Natural killer cell treated with Interleukin-12 subunit alpha and Interleukin-12 subunit beta and Interleukin-15 and Interleukin-18, amount 100 ng/mL, for 72 hours (primary cell): ENCODE measurements at places on chromosomes 2 and 18. TPM values are rescaled to one million over a fixed set of nuclear protein-coding genes. Genes with fewer than 3 reads are reported as not detected.

- no peak for DNase-seq
Measured at GRCh38 chr18:49733896-49734585, 79.3 kb downstream of the ACAA2 start.

DNA sequence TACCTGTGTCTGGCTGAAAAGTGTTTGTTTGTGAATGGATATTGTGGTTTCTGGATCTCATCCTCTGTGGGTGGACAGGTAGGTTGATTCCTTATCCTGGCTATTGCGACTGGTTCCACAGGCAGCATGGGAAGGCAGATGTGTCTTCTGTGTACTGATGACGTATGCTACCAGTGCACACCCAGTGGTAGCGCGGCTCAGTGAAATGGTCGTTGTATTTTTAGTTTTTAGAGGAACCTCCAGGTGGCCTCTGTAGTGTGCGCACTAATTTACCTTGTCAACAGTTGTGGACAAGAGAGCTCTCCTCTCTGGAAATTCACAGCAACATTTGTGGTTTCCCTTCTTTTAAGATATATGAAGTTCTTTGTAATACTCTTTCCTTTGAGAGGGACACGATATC, 52.5 kb downstream of the CCDC74A start:
- DNase-seq = no peak

DNA sequence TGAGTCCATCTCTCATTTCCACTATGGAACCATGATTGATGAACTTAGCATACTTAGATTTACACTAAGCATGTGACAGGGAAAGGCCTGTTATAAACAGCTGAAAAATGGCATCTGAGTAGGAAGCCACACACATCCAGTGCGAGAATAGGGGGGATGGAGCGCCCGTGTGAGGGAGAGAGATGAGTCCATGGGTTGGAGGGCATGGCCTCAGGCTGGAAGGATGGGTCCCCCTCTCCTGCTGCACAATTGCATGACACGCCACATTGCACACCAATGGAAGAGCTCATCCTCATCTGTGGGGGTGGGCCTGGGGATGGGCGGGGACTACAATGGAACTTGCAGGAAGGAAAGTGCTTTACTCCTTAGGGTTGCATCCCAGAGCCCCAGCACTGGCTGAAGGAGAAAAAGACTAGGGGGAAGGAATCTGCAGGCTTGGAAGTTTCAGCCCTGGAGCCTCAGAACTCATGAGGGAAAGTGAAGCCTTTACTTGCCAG, 46.4 kb upstream of the CXCR4 start:
- no peak for DNase-seq

DNA sequence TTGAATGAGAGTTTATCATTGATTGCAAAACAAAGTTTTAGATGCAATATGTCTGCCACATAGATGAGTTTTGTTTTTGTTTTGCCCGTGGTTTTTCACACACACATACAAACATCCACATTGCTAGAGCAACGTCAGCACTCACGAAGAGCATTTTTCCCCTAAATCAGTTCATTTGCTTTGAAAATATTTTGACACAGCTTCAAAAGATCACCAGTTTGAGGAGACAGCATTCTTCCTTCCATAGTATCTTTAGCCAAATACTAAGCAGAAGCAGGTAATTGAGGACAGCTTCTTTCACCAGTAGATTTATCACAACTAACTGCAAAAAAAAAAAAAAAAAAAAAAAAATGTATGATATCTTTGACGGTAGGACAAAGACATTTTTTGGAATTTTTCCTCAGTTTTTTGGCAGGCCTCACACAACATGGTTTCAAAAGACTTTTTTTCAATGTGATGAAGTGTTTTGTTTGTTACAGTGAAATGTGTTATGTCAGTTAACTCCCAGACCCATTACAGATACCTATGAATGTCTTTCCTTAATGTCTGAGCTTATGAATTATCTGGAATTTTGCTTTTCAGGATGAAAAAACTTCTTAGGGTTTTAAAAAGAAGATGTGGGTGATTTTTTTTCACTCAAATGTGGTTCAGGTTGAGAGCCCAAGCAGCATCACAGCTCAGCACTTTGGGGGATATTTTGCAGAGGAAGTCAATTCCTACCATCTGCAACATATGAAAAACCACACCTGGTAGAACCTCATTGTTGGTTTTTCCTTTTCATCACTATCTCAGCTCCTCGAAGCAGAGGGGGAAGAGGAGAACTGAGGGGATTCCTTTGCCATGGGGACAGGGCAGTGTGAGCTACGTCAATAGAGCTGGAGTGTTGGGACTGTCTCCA, 31.6 kb downstream of the AOX1 start:
- no peak for DNase-seq

DNA sequence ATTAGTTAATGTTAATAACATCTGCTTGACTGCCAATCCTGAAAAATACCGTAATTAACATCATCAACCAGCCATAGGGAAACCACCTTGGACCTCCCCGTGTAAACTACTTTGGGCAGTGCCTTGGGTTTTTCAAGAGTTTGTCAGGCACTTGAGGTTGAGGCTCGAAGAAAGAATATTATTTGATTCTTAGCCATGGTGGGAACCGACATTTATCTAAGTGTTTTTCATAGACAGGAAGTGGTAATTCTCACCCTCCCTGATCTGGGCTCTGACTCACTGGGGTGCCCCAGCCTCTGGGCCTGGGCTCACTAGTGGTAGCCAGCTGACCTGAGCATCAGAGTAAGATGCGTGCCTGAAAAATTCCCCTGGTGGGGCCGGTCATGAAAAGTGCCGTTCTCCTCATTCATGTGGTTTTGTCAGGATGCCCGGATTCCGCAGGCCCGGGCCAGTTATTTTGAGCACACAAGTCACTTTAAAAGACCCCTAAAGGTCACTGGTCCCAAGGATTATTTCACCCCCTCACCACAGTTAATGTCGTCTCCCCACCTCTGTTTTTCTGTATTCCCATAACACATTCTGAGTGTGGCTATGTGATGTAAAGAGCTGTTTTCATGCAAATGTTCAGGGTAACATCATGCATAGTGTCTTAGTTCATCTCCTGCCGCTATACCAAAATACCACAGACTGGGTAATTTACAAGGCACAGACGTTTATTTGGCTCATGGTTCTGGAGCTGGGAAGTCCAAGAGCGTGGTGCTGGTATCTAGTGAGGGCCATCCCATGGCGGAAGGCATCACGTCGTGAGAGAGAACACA, 21.6 kb upstream of the SPATA3 start:
- peak; percentile 92 for DNase-seq

Gene LYPD6
- total RNA-seq = not detected

DNA sequence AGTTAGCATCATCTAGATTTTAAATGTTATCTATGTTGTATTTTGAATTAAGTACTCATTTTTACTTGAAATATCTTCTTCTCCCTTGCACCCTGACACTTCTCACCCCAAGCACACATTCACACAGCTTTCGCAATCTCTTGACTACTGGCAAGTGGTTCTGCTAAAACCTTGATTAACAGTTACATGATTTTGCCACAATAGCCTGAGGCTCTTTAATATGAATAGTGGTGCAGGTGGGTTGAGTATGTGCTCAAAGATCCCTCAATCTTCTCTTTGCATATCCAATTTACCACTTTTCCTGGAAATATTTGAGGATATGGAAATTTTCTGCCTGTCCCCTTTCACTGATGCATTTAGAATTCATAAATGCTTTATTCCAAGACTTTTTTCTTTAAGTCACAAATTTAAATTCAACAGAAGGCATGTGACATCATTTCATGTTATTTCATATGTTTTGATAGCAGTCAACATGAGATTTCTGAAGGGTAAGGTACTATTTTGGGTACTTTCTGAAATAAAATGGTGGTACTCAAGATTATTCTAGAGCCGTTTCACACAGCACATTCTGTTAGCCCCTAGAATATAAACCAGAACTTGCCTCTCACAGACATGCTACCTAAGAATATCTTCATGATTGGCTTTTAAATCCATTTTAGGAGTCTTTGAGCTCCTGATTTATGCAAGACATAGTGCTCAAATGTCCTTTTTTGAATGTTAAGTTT, 339.7 kb downstream of the RPRM start:
- DNase-seq = no peak

Gene TPO
- total RNA-seq = not detected

Gene TSN
- 69.9 TPM for total RNA-seq

DNA sequence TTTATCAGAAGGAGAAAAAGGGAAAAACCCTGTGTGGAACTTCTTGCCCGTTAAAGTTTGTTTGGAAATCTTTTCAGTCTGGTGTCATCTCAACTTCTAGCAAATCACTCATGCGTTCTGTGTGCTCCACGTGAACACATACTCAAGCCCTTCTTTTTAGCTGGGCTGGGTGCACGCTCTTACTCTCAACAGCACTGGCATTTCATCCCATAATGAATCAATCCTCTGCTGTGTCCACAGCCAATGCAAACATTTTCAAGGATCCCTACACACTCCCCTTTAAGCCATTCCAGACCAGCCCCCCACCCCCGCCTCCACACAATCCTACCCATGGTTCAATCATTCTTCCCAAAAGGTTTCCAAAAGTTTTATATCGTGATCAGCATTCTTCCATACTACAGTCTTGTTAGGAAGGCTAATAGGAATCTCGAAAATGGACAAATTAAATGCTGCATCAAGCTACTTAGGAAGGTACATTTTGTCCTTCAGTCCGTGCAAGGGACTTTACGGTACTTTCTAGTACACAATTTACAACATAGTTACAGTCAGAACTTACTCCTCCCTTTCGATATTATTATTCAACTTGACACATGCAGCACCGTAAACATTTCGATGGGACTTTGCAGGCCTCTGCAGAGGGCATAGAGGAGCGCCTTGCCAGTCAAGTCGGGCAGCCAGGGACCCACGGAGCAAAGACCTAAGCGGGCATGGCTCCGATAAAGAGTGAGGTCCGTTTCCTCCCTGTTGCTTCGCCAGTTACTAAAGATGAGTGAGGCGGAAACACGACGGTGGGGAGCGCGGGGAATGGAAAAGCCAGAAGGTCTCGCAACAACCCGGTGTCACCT, 1.4 kb downstream of the PTGR3 start:
- DNase-seq = no peak

- DNase-seq = no peak
Measured at GRCh38 chr2:97726261-97727064, 13.1 kb downstream of the ZAP70 start.

Gene CTLA4
- 13.7 TPM for total RNA-seq

- no peak for DNase-seq
Measured at GRCh38 chr2:46506131-46506706, 26.9 kb downstream of the TMEM247 start.

- no peak for DNase-seq
Measured at GRCh38 chr2:163157891-163158496, 319.4 kb upstream of the KCNH7 start.

- DNase-seq = no peak
Measured at GRCh38 chr18:55462652-55463051, 125.3 kb downstream of the TCF4 start.

Gene MTIF2
- 39.4 TPM for total RNA-seq

Gene TMEM182
- total RNA-seq = 4.8 TPM

Gene MIB1
- total RNA-seq = 20.1 TPM

Gene TCF23
- not detected for total RNA-seq

DNA sequence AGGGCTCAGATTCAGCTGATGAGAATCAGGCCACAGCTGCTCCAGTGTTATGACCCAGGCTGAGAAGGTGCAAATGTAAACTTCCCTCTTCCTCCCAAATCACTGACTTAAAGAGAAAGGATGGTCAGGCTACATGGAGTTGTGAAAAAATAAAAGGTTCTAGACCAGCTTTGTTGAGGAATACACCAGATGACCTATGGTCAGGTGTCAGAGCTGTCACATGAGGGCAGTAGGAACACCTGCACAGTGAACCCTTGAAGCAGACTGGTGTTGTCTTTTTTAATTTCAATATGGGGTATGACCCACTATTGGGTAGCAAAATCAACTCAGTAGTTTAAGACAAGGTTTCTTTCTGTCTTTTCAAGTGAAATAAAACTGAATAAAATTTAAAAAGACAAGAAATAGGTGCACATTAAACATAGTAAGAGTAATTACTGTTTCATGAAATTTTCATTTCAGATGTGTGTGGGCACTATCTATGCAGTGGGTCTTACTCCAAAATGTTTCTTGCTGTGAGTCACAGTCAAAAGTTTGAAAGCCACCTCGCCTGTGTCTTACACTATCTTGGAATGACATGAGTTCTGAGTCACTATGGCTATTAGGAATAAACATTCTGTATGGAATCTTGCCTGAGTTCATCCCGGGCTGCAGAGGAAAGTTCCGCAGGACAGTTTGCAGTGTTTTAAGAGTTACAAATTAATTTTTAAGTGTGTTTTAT, 83.6 kb downstream of the ACVR1 start:
- no peak for DNase-seq

Gene NCKAP5
- not detected for total RNA-seq

Gene FEV
- not detected for total RNA-seq

Gene LRRC30
- total RNA-seq = not detected

Gene ADAM23
- not detected for total RNA-seq

DNA sequence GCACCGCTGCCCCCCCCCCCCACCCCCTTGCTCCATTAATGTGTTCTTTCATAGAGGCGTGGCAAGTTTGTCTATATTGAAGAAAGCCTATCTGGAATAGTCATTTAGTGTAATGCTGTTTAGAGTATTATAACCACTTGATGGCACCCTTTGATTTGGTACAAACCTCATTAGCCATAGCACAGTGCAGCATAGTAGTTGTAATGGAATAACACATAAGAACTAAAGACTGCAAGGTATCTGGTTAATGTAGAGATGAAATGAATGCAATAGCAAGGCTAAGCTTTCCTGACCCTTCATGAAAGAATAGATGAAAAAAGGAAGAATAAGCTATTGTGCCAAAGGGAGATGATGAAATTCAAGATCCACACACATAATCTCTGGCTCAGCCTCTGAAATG, 81.9 kb downstream of the EHBP1 start:
- DNase-seq = no peak

GRCh38 chr2:209960045-209960444, 42.4 kb upstream of the RPE start:
- DNase-seq = no peak

DNA sequence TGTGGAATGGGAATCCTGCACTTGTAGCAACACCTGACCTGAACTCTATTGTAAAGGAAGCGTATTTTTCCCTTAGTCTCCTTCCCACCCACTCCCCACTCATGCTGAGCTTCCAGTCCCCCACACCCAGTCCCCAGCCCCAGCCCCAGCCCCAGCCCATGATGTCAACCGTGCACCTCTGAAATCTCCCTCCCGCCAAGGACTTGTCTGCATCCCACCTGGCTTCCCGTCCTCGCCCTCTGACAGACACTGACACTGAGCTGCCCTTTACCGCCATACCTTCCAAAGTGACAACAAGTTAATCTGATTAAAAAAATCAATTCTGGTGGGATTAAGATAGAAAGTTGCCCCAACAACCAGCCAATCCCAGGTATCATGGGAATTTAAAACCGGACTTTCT, 213.6 kb upstream of the CELF4 start:
- DNase-seq = no peak

Gene CFAP65
- total RNA-seq = not detected

Gene MEP1B
- total RNA-seq = 0.20 TPM

GRCh38 chr18:8785855-8786482, 80.6 kb downstream of the MTCL1 start:
- DNase-seq = no peak

DNA sequence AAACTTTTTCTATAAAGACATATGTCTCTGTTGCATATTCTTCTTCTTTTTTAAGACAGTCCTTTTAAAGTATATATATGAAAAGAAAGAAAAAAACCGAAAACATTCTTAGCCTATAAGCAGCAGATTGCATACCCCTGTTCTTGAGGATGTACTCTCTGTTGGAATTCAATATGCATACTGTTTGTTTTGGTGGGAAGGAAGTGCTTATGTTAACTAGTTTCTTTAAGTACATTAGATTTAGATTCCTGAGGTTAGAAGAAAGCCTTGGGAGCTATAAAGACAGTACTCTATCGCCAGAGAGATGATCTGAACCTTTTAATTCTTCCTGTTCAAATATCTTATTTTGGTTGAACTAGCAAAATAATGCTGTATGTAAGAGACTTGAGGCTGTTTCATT, 46.8 kb upstream of the TBR1 start:
- DNase-seq = no peak

Gene AQP12B
- total RNA-seq = not detected
